Motor neuron (in vitro differentiated cells): ENCODE measurements at places on chromosomes 1 and 21. TPM values are rescaled to one million over a fixed set of nuclear protein-coding genes. Genes with fewer than 3 reads are reported as not detected.
A peak's percentile ranks its signal among the peaks of the same experiment; 100 is the strongest.

GRCh38 chr1:156284112-156284511 lies at the start of gene TMEM79:
TSS of gene TMEM79 (plus strand) at chr1:156284325. CDS start at chr1:156285227, 902 bp downstream.
- ATAC-seq = no peak

- ATAC-seq = peak; percentile 97
Observed at GRCh38 chr1:151909167-151910149, at the start of gene THEM4. TSS of gene THEM4 (minus strand) at chr1:151909511. CDS start at chr1:151909458, 53 bp downstream.

- no peak for ATAC-seq
Observed at GRCh38 chr1:98426092-98426491, 235.4 kb upstream of the SNX7 start.

AMY1B gene
- total RNA-seq = not detected in 2 replicates

DNA sequence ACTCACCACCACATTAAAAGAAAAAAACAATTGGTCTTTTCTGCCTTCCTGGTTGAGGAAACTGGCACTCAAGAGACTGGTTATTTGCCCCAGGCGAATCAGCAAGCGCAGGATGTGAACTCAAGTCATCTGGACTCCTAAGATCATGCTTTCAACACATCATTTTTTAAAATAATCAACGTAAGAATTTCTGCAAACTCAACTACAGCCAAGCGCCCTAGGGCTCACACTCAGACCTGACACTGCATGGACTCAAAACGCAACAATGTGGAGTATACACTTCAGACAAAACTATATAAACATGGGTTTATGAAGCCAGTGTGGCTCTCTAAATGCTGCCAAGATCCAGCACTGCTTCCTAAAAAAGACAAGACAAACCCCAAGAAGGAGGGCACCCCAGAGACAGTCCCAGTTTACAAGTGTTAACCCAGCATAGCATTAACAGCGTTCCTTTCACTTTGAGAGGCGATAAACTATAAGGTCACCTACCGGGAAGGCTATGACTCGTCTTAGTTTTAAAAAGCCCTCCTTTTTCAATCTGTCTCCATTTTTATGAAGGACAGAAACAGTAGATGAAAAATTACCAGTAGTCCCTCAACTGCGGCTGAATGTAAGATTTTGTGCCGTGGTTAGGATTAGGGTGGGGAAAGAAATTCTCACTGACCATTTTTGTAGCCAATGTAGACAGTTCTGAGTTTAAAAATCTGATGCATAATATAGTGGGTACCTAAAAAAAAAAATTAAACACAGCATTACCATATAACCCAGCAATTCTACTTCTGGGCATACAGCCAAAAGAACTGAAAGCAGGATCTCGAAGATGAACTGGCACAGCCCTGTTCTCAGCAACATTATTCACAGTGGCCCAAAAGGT lies 54.8 kb downstream of the SIPA1L2 start:
- no peak for ATAC-seq

DNA sequence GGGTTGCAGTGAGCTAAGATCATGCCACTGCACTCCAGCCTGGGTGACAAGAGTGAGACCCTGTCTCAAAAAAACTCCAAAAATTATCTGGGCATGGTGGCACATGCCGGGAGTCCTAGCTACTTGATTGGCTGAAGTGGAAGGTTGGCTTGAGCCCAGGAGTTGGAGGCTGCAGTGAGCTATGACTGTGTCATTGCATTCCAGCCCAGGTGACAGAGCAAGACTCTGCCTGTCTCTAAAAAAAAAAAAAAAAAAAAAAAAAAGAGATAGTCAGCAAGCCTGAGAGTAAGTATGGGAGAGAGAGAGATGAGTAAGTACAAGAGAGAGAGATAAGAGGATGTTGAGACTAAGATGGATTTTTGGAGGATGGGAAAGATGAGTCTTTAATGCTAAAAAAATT lies 180.8 kb upstream of the CACYBP start:
- no peak for ATAC-seq

ORC1 gene
- 1.7 and 1.8 TPM in 2 replicates for total RNA-seq

DNA sequence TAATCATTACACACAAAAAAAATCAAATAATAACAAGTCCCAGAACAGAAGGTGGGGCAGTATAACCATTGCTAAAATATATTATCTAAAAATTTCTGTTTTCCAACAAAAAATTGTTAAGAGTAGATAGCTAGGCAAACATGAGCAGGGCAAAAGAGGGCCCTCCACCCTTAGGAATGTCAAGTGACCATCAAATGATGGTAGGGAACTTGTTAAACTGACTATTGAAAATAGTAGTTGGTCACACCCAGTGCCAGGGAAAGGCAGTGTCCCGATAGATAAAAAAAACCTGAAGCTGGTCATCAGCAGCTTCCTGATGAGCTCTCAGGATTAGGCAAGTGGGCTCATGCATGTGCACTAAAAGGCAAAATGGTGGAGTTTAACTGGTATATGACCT lies 18.4 kb upstream of the COP1 start:
- no peak for ATAC-seq

FMN2 gene
- total RNA-seq = 0.27 and 1.8 TPM in 2 replicates

DNA sequence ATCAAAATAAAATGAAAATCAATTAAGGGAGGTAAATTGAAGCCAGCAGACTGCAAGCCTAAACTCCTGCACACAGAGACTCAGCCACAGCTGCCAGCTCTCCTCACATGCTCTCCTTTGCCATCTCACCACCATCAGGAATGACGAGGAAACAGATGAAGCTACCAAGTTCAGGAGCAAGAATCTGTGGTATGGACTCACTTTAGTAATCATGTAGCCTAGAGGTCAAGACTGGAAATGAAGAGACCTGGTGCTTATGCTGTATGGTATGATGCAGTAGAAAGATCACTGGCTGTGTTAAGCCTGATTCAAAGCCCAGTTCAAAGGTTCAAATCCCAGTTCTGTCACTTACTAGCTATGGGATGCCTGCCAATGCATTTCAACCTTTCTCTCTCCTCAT lies 78.9 kb upstream of the CAMK1G start:
- ATAC-seq = no peak

DNA sequence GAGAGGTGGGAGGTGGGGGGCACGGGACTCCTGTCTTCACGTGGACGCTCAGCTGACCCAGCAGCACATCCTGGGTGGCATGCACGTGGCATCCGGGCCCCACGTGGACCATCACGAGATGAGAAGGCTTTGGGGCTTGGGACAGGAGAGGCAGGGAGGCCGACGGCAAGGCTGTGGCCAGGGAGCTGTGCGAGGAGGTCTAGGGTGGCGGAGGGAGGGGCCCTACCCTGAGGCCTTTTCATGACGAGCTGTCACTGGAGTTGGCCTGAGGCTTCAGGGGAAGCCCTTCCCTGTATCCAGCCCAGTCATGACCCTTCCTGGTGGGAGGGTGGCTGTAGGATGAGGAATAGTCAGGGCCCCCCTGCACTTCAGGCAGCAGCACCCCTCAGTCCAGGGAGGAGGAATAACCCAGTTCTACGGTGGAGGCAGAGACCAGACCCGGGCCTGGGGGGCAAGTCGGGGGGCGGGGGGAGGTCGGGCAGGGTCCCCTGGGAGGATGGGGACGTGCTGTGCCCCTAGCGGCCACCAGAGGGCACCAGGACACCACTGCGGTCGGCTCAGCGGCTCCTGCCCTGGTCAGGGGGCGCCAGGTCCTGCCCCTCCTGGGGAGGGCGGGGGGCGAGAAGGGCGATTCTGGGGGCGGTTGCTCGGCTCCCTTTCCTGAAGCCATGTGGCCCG lies 2.0 kb upstream of the PERM1 start:
- ATAC-seq = peak; percentile 91

DNA sequence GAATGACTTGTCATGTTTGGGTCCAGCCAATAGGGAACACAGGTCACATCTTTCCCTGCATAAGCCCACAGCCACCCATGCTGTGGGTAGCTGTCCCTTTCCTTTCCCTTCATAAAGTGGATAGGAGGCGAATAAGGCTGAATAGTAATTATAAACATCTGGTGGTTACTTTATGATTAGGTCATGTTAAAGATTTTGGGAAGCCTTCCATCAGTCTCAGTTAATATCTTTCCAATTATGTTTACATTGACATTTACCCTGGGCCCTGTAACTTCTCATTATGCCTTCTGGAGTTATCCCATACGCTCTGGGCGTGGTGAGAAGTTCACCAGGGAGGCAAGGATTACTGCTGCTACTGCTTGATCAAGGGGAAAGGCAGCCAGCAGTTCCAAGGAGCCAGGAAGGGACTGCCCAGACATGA lies 197.2 kb downstream of the HLX start:
- ATAC-seq = no peak

DNA sequence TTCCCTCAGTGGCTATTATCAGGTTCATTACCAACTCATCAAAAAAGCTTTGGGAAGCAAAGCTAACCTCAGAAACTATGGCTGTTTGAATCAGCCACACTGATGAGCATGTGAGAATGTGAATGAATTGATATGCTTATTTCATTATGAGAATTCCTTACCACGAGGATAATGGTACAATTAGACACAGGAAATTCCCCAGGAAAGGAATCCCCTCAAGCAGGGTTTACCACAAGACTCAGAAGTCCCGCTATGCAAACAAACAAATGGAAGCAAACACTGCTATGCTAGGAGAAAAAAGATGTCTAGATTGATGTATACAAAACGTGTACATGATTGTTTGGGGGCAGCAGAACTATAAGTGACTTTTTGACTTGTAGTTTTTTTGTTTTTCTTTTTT lies 205.0 kb downstream of the HMCN1 start:
- no peak for ATAC-seq

GRCh38 chr1:228109962-228110488 lies 926 bp upstream of the MRPL55 start:
- peak; percentile 13 for ATAC-seq

AKR7A3 gene
- total RNA-seq = 0.63 and 1.3 TPM in 2 replicates

OBSCN gene
- total RNA-seq = 6.1 and 10.3 TPM in 2 replicates

DNA sequence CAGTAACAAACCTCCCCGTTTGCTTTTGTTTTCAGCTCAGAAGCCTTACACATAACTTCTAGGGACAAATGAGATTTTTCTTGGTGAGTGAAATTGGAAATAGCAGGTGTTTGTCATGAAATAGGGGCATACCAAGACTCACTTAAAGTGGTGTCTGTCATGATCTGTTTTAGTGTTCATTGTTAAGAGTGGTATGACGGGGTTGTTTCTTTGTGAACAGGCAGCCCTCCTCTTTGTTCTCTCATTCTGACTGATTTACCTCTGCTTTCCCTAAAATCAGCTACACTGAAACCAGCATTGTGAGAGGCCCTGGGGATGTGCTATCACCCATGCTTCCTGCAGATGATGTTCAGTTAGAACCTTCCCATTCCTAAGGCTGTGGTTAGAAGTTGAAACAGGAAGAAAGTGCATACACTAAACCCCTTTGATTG lies 2.5 kb upstream of the ERO1B start:
- no peak for ATAC-seq

HECTD3 gene
- 23.2 and 23.5 TPM in 2 replicates for total RNA-seq

DNA sequence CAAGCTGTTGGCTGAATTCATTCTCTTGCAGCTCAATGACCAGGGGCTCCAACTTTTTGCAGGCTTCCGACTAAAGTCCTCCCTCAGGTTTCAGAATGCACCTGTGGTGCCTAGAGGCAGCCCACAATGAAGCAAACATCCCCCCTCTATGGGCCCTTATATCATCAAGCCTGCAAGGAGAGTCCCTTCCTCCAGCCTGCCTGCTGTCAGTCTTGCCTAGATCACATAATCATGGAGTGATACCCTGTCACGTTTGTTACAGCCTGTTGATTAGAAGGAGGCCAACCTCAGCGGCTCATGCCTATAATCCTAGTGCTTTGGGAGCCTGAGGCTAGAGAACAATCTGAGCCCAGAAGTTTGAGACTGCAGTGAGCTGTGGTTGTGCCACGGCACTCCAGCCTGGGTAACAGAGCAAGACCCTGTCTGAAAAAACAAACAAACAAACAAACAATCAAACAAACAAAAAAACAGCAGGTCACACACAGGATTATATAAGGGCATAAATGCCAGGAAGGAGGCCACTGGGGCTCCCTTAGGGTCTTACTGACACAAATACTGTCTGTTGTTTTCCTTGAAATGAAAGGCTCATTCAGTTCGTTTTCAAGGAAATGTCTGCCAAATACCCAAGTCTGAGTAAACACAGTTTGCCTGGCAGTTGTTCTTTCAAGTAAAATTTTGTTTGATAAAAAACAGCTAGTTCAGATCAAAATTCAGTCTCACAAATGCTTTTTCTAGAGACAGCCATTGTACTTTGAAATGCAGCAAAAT lies 4.7 kb upstream of the SPRR3 start:
- no peak for ATAC-seq

DNA sequence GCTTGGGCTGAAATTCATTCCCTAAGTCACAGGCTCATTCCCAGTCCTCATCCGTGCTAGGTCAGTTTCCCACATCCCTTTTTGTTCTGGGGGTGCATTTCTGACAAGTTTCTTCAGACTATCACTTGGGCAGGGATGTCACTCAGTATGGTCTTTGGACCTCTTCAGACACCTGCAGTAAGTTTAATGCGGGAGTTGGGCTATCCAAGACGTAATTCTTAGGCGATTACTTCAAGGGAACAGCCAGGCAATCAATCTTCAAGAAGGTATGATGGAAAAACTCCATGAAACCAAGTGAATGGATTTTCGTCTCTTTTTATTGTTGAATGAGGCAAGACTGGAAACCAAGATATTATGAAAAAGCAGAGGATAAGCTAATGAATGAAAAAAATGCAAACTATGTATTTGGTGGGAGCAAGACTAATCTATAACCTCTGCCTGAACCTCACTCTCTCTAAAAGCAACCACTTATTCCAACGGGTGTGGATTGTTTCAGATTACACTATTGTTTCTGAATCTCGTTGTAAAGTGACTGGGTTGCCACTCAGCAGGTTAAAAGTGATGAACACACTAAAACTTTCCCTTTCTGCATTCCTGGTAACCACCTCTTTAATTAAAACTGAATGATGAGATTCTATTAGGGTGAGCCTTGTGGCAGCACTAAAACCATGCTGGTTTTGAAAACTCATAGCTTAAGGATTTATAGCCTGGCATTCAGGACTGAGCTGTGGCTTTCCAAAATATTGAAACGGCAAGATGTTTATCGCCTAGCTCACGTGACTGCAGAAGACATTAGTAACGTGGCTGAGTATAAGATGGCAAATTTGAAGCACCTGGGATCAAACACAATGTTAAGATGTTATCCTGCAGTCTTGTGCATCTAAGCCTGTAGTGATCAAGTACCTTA lies 1.1 kb downstream of the RASAL2 start:
- ATAC-seq = no peak

BTG2 gene
- total RNA-seq = 24.5 and 27.7 TPM in 2 replicates

- no peak for ATAC-seq
Observed at GRCh38 chr1:168467452-168467851, 76.3 kb downstream of the XCL2 start.

GRCh38 chr1:17195731-17196130 lies 9.2 kb upstream of the PADI1 start:
- no peak for ATAC-seq

CHD5 gene
- total RNA-seq = 0.85 and 0.92 TPM in 2 replicates

- no peak for ATAC-seq
Observed at GRCh38 chr1:107220036-107220435, 79.2 kb downstream of the NTNG1 start.

GRCh38 chr21:35470522-35470921 lies 421.4 kb upstream of the RUNX1 start:
- peak; percentile 71 for ATAC-seq

- no peak for ATAC-seq
Observed at GRCh38 chr1:70348399-70349165, 5.9 kb downstream of the ANKRD13C start.

- ATAC-seq = no peak
Observed at GRCh38 chr1:246000638-246001015, 506.5 kb downstream of the SMYD3 start.

NUP133 gene
- 53.7 and 54.8 TPM in 2 replicates for total RNA-seq
